ENCODE measurements at places on chromosomes 6 and 20. TPM values are rescaled to one million over a fixed set of nuclear protein-coding genes. Genes with fewer than 3 reads are reported as not detected.

- no peak for DNase-seq
Observed at GRCh38 chr20:46148313-46149208, 30.4 kb downstream of the CD40 start.

GRCh38 chr20:23938118-23938438, 50.5 kb downstream of the GGTLC1 start:
- DNase-seq = no peak

GRCh38 chr6:170435766-170436165, 117.3 kb downstream of the PSMB1 start:
- DNase-seq = no peak

DNA sequence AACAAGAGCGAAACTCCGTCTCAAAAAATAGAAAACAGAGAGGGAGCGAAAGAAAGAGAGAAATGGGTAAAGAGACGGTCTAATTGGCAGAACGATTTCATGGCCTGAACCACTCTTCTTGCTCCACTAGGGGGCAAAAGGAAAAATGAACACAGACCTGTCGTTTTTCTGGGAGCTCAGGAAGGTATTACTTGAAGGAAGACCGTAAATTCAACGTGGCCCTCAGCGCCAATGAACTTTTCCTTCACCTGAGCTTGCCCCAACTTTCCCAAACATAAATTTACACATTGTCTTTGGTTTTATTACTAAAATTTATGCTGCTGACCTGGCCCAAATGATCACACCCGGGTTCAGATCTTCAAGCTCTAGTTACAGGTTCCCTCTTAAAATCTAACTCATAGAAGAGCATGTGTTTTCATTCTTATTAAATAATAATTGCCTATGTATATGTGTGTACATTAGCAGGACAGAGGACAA, 67.3 kb downstream of the ATP9A start:
- no peak for DNase-seq

DNA sequence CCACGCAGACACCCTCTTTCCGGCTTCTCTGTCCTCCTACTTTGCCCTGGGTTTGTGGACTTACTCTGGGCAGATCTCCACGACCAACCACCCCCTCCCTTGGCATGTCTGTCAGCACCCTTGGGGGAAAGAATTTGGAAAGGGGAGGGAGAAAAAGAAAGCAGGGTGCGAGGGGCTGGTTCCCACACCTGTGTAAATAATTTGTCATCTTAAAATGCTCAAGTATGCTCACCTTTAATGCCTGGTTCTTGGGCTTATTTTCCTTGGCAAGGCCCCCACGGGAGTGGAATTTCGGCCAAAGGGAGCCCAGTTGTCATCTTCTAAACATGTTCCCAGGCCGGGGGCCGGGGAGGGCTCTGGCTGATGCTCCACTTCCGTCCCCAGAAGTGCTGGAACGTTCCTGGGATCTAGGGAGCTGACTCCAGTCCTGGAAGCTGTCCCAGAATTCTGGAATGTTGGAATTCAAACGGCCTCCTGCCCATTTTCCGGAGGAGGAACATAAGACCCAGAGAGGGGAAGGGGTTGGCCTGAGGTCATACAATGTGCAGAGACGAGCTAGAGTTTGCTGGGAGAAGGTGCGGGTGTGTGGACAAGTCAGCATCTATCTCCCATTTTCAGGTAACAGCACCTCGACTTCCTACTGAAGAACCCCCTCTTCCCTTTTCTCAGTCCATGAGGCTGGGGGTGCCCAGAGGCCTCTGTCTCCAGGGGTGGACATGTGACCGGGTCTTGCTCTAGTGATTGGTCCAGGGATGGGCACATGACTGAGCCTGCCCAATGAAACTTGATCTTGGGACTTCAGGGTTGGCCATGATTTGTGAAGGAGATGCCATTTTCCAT, 122.3 kb downstream of the CEBPB start:
- no peak for DNase-seq

GRCh38 chr20:4555188-4555890, 166.4 kb upstream of the PRND start:
- no peak for DNase-seq

TCP11 gene
- not detected for polyA plus RNA-seq

DNA sequence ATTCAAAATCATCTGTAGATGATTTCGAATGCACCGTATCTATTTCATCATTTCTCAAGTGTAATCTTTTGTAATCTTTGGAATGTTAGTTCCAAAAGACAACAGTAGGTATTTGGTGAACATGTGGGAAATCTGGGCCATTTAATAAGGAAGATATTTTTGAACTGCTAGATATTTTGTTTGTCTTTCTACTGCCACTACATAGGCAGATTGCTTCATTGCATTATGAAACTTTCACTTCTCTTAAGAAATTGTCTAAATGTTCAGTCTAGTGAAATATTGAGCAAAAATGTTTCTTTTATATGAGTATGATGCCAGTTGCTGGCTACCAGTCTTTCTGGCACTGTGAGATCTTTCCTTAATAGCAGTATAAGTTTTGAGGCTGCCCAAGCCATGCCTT, 527.8 kb upstream of the RNF217 start:
- no peak for DNase-seq

- peak; percentile 92 for DNase-seq
Observed at GRCh38 chr6:31652925-31653724, 664 bp upstream of the BAG6 start.

DNA sequence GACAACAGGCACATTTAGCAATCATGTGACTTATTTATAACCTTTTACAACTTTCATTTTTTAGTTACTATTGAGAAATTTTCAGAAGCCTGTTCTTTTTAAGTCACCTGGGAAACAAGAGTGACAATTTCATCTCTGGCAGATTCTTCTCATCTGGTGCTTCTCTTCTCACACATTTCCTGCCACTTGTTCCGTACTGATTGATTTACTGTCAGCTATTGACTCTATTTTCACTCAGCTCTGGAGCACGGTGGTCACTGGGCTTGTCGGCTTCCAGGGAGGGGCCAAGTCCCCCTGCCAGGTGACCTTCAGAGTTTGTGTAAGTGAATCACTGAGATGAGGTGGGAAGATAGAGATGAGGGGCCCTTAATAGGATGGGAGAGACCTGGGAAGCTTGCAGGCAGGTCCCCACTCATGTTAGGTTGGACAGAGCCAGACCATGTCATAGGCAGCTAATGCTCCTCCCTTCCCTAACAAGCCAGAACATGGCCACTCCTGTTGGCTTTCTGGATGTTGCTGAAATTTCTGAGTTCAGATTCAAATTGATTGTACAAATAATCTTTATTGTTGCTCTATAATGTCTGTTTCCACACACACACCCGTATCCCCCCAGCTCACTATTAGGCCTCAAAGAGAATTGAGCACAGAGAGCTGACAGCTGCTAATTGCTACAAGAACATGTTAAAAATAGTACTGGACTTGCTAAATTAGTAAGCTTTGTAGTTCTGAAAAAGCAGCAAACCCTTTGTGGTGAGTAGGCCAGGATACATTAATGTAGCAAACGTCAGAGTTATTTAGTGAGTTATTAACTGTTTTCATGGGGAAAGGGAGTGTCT, 13.3 kb downstream of the DUSP22 start:
- no peak for DNase-seq

DNA sequence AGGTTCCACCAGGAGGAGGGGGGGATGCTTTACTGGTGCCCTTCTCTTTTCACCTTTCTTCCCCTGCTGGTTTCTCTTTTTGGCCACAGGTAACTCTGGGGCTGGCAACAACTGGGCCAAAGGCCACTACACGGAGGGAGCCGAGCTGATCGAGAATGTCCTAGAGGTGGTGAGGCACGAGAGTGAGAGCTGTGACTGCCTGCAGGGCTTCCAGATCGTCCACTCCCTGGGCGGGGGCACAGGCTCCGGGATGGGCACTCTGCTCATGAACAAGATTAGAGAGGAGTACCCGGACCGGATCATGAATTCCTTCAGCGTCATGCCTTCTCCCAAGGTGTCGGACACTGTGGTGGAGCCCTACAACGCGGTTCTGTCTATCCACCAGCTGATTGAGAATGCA, 4.4 kb downstream of the TUBB1 start:
- no peak for DNase-seq

DNA sequence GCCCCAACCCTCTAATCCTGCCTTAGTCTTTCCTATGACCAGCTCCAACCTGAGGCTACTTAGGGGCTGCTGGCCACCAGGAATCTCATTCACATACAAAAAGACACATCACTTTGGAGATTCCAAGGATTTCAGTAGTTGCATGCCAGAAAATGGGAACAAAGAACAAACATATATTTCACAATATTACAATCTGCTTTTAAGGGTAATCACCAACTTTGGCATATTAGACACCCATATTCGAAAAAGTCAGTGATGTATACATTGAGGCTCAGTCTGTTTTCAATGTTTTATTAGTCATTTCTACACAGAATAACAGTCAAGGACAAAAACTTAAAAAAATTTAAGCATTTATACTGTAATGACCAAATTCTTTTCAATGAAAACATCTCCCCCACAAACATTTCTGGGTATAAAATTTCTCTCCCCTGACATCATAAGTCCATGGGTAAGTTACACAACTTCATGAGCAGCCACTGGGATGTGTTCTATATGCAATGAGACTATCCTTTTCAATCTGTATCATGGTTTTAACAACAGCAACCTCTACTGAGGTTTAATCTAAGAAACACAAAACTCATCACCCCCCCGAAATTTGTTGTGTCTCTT, 103.5 kb downstream of the MAP7 start:
- no peak for DNase-seq

GRCh38 chr6:24274441-24275083, 83.3 kb downstream of the DCDC2 start:
- no peak for DNase-seq

GPX5 gene
- polyA plus RNA-seq = not detected

DNA sequence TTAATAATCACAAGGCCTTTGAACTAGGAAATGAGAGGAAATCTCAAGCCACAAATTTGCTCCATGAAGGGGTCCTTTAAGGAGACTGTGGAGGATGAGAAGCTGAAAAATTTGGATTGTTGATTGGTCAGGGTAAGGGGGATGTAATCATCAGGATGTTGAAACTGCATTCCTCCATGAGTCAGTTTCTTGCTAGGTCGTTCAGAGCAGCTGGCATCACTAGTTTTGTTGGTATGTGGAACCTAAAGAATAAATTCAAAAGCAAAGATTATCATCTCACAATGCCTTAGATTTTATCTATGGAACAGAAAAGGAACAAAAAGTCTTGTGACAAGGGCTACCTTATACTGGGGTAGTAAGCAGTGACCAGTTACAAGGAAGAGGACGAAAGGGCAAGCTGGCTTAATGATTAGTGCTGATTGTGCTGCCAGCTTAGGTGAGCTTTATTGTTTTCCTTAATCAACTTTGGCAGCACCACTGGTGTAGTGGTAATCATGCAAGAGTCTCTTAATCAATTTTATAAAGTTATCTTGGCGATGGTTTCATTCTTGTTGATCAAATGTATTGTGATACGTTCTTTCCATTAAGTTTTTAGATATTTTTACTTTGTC, 36.6 kb downstream of the CRISP2 start:
- DNase-seq = no peak

DNA sequence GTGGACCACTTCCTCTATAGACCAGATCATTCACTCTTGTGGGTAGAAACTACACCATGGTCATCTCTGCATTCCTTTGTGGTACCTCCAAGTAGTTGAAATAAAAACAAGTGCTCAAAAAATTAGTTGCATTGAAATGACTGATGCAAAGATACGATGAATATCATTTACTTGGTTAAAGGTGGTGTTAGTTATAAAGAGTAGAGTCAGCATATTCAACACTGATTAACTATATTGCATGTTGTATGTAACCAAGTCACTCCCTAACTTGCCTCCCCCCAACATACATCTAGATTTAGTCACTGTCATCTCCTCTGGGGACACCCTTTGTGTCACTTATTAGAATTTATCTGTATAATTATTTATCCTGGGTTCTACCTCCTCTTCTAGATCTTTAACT, 77.7 kb downstream of the SHLD1 start:
- DNase-seq = no peak

DNA sequence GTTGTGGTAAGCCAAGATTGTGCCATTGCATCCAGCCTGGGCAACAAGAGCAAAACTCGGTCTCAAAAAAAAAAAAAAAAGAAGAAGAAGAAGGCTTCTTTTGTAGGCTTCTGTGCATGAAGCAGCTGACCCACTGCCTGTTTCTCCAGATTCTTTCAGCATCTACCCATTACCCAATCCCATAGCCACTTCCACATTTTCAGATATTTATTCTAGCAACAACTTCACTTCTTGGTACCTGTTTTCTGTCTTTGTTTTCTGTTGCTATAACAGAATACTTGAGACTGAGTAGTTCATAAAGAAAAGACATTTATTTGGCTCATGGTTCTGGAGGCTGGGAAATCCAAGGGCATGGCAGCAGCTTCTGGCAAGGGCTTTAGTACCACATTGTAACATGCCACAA, 95.3 kb upstream of the SGK1 start:
- DNase-seq = no peak

- no peak for DNase-seq
Observed at GRCh38 chr6:136225496-136225895, 24.6 kb downstream of the MTFR2 start.

DNA sequence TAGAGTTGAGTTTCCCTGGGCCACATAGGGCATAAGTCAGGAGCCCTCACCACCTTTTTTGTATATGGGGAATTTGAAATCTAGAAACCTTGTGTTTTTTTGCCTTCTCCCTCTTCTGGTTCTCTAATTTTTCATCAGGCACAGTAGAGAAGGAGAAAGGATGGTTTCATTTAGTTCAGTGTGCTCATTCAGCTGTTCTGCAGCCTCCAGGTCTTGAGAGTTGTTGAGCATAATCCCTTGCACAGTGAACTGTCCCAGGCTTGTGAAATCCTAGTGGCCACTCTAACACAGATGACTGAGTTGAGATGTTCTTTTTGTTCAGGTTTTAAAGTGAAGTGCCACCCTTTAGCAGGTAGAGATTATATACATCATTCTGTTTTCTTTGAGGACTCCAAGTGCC, 183.5 kb downstream of the CDKAL1 start:
- no peak for DNase-seq

All from naive B cell (primary cell).